ENCODE measurements at places on chromosomes 1 and 21.

DNA sequence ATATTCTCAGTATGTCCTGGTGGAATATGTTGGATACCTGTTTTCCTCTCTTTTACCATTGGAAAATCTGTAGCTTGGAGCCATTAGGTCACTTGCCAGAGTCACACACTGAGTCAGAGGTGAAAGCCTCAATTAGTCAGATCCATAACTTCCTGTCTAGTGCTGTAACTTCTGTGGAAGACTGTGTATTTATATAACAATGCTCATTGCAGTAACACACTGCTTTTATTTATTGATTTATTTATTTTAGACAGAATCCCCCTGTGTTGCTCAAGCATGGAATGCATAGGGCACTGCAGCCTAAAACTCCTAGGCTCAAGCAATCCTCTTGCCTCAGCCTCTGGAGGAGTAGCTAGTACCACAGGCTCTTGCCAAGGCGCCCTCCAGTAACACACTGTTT, 1.3 kb upstream of the DOCK7 start:
- DNase-seq: no peak

DNA sequence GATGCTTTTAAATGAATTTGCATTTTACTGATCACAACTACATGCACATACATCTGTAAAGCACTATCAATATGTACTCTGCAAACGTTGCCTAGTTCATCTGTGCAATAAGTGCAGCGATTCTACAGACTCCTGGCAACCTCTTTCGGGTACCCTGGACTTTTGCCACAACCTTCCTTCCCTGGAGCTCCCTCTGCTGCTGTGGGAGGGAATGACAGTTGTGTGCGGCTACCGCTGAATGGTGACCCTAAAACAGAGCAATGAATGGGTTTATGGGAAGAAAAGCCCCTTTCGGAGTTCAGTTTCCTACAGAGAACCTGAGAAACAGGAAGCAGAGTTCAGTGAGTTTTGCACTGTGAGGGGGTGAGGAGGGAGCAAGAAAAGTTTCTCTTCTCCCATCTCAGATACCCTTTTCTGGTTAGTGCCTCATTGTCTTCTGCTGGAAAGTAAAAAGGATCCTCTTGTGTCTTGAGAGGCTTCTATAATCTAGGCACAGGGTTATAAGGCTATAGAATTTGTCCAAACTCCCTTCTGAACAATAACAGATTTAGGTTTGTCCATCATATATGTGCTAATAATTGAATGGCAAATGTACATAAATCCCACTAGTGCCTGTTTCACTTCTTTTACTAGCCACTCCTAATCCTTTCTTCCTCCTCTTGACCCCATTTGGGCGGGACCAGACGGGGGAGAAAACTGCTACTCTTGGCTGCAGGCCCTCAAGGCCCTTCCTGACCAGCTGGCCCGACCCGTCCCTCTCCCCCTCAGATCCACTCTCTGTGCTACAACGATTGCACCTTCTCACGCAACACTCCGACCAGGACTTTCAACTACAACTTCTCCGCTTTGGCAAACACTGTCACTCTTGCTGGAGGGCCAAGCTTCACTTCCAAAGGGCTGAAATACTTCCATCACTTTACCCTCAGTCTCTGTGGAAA, 19.8 kb upstream of the SARS1 start:
- DNase-seq: no peak

DNA sequence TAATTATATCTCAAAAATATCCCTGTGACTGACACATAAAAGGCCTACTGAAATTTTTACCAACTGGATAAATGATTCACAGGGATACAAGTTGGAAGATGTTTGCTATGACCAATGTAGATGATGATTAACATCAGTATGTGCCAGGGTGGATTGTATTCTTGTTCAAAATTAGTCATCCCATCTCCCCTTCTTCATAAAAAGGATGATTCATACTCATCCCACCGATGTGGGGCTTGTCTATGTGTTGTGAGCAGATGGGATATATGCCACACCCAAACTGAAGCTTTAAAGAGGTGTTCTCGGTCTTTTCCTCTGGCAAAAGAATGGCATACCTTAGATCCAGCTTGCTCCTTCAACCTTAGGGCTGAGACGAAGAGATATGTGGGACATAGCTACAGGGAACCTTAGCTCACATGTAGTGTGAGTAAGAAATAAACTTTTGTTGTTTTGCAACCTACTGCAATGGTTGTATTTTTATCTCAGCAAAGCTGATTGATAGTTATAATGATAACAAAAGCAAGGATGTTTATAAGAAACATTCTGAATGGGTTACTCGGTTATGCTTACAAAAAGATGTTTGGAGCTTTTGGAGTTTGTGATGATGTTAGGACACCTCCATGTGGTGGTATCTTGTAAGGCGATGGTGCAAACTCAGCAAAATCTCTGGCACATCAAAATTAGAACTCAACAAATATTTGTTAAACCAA, 29.4 kb downstream of the SPATA17 start:
- DNase-seq: no peak

DNA sequence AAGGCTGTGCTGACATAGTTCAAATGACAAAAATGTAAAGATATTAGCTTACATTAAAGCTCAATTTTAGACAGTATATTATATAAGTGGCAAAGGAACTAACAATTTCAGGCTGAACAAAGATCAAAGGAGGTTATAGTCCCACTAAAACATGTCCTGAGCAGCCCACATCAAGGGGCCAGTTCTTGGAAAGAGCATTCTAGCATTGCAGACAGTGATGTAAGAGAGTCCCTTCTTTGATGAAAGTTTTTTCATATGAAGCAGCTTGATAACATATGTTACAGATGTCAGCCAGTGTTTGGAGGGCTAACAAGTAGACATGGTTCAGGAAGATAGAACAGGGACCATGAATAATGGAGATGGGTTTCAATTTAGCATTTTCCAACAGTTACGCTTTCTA, 301.7 kb downstream of the NTNG1 start:
- DNase-seq: no peak

DNA sequence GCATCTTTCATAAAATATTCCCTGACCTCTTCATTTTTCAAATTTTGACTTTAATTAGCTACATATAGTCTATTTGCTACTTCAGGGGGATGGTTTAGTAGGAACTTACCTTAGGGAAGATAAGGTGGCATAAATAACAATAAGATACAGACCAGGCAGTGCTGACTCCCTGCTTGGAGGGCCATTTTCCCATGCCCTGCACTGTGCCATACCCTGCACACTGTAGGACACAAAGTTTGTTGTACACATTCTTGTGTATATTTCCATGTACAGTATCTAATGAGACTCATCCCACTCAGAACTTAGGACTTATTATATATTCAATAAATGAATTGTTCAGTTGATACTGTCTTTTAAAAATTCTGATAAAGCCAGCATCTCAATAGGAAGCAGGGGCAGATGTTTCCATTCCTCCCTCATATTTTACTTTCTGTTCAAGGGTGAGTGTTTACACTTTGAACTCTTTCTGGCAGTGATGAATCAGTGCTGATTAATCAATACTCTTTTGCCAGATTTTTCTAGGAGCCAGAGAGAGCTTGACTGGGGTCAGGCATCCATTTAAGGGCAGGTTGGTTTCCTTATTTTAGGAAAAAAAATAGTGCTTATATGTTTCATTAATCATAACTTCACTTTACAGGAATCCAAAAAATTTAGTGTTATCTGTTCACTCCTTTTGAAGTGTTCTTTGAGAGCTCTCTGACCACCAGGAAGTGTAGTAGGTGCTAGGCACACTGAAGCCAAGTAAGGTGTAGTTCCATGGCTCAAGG, 30.6 kb downstream of the MPZL1 start:
- DNase-seq: no peak

DNA sequence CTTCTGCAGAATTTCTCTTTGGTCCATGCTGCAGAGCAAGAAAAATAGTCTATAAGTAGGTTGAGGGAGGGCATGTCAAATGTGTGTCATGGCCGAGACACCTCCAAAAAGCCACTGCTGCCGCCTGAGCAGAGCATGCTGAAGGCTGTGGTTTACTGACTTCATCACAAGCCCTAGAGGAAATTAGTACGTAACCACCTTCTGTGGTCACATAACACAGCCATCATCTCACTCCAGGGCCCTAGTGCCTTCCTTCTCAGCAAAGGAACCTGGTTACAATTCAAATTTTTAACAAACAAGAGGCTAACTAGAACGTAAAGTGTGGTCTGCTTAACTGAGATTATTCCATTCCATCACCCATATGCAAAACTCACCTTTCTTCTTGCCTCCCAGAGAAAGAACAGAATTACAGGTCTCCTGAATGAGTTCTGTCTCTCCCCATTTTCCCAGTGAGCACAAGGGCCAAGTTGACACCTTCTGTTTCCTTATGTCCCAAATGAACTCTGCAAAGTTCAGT, at the start of gene PTPN22:
PTPN22 (minus strand) TSS at position 116 of the 517 bp plus-strand sequence.
- no peak for DNase-seq

DNA sequence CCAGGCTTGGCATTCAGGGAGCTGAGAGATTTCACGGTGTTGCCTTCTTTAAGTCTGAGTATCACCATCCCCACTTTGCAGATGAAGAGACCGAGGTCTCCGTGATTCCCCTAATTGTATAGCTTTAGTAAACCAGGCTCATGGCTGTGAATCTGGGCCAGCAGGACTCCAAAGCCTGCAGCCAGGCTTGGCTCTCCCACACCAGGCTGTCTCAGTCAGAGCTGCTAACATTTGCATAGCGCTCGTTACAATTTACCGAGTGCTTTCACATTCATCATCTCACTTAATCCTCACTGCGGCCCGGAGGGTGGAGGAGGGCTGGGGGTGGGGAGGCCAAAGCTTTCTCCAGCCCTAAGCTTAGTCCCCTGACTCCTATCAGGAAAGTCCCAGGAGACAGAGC, 11.7 kb downstream of the C1orf94 start:
- no peak for DNase-seq

DNA sequence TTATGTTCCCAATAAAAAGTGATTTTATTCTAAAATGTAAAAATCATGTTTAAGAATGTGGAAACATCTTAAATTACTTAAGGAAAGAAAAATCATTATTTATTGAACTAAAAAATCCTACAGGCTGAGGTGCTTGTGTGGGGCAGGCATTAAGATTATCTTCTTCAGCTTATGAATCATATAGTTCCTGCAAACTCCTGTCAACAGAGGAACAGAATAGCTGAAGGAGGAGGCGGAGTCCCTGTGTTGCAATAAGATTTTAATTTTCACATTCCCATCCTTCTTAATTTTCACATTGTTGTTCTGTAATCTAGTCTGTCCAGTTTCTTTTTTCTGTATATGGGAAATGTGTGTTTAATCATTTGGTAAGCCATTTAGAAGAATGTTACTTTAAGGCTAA, 20.6 kb upstream of the OLFML3 start:
- no peak for DNase-seq

- no peak for DNase-seq
These were observed 621.9 kb downstream of the LRRIQ3 start for GRCh38 chr1:73576083-73576482.

GRCh38 chr1:210049616-210050015, 111.6 kb downstream of the SYT14 start:
- DNase-seq: no peak

All from right lung (tissue), 10 donors.